ENCODE measurements at places on chromosomes 5 and 9.

DNA sequence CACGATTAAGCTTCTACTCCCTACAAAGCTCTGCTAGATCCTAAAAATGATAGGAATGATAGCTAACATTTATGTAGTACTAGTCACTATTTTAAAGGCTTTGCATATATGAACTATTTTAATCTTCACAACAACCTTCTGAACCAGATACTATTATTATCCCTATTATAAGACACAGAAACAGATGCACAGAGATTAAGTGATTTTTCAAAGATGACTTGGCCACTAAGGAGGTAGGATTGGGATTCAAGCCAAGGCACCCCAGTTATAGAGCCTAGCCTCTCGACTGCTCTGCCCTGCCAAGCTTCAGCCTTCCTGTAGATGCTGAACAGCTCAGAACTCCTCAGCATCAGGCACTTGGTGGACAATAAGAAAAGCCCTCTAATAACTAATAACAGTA, 200.9 kb upstream of the PTGER4 start:
- no peak for DNase-seq

DNA sequence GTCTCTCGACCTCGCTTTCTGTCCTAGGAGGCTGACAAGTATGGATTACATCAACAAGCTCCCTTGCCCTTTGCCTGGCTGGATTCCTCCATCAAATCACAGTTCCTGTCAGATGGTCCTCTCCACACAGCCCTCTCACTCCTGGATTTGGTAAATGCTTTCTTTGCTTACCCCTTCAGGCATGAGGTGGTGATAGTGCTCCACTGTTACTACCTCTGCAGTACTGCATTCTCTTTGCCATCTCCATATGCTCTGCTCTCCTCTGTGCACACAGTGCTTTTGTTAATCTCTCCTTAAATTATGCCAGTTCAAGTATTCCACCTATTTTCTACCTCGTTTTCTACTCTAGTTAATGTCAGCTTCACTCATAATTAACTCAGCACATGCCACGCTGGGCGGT, 279.2 kb downstream of the DMAC1 start:
- DNase-seq = no peak

- no peak for DNase-seq
These were observed 5.6 kb upstream of the FUT7 start for GRCh38 chr9:137037483-137037882.

DNA sequence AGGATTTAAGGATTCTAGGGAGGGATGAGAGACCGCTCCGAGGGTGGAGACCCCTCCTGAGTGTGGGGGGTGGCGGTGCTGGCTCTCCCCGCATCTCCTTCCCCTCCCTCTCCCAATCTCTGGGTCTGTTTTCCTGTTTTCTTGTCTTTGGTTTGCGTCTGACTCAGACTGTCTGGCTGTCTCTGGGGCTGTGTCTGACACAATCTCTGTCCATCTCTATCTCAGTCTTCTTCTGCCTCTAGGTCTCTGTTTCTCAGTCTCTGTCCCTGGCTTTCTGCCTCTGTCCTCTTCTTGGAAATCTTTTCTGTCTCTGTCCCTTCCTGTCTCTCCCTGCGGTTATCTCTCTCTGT, 196 bp upstream of the GRM6 start:
- DNase-seq = no peak

DNA sequence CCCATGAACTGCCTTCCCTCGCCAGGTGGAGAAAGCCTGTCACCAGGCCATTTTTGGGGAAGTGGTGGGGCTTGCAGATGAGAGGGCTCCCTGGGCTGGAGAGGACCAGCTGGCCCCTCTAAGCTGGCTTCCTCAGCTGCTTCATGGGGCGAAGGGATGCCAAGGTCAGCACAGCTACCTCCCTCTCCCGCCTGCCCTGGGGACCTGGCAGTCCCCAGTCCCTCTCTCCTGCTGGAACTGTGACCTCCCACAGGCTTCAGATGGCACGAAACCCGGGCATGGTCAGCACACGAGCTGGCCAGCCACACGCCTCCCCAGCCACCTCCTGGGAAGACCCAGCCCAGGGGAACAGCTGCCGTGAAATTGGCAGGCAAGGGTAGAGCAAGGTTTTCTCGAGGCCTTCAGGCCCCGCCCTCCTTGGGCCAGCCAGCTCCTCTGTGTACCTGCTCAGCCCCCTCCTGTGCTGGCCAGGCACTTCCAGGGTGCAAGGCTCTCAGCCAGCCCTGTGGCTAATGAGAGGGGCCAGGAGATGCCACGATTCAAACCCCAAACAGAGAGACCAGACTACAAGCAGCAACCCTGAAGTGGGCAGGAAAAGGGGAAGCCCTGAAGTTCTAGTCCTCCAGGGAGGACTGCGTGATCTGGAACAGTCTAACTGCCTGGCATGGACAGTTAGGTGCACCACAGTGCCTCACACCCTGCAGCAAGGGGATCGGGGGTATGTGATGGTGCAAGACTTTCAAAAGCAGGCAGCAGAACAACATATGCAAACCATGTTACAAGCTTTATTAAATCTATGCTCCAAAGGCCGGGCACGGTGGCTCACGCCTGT, 12.9 kb downstream of the PLPP7 start:
- no peak for DNase-seq

DNA sequence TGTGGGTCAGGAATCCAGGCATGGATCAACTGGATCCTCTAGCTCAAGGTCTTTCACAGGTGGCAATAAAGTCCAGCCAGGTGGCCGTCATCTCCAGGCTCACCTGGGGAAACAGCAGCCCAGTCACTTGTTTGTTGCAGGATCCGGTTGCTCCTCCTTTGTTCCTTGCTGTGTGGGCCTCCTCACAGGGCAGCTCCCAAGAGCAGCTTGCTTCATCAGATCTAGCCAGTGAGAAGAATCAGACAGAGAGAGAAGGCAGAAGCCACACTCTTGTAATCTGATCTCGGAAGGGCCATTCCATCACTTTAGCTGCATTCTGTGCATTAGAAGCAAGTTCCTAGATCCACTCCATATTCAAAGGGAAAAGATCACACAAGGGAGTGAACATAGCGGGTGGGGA, 3.2 kb upstream of the HSD17B3 start:
- no peak for DNase-seq

DNA sequence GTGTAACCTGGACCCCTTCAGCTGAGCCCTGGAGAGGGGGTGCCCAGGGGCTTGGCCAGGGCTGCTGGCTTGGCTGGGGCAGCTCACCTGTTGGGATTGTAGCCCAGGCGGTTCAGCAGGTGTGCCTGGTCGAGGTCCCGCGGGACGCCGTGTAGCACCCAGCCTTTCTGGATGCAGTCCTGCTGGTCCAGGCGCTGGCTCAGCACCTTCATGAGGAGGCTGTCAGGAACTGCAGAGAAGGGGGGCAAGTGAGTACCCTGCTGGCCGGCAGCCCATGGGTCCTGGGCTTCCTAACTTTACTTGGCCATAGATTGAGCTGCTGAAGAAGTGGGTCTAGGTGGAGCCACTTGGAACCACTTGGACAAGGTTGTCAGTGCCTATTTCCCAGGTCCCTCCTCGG, 85.5 kb downstream of the AK8 start:
- DNase-seq = no peak

- DNase-seq = no peak
These were observed 45.2 kb upstream of the FCN2 start for GRCh38 chr9:134835448-134835847.

DNA sequence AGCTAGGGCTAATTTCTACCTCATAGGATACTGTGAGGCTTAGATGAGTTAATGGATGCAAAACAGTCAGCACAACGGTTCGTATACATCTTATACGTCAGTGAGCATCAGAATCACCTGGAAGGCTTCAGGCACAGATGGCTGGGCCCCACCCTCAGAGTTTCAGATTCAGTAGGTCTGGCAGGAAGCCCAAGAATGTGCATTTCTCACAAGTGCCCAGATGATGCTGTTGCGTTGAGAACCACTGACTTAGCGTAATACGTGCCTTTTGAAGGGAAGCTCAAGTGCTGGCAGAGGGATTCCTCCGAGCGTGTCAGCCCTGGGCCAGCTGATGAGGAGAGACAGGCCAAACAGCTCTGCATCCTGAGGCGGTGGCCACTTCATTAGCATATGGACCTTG, 117.1 kb upstream of the WWC1 start:
- DNase-seq = no peak

- DNase-seq = no peak
These were observed 555.2 kb upstream of the GRAMD2B start for GRCh38 chr5:125868036-125868435.

DNA sequence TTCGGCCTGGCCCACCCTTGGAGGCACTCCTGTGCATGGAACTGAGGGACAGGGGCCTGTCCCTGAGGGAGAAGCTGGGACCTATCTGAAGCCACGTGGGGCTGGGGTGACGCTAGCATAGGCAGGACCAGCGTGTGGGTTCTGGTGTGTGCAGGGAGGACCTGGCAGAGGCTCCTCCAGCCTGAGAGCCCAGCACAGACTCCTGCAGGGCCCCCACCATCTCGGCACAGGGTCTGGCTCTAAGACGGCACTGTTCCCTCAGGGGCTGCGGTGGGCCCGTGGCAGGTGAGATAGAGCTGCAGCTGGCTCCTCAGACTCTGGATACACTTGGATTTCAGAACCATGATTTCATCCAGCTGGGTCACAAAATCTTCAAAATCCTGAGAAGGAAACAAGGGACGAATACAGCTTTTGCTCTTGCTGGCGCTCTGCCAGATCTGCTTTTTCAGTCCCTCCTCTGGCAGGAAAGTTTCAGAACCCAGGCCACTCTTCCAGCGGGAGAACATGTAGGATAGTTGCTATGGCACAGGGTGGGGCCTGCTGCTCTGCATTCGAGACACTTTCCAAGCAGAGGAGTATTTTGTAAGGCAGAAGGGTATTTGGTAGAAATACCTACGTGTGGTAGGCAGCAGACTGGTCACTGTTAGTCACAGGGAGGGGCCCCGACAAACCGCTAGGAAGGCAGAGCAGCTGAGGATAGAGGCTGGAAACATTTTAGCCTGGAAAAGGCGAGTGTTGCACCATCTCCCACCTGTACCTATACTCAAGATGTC, 74.7 kb downstream of the KIF24 start:
- DNase-seq = no peak

DNA sequence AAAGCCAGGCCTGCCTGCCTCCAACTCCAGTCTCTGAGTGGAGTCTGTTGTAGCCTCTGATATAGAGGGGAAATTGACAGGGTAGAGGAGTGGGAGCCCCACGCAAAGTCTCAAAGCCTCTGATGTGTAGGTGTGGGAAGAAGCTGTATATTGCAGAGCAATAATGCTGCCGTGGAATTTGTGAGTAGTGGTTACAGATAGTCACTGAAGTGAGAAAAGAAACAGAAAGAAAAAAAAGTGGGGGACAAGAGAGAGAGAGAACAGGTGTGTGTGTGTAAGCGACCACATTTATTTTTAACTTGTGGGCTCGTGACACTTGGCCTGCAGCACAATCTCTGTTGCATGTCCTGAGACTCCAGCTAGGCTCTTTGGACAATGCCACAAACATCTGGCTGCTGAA, 227.8 kb downstream of the NSG2 start:
- no peak for DNase-seq

- no peak for DNase-seq
These were observed 70.7 kb downstream of the NTNG2 start for GRCh38 chr9:132232522-132232921.

GRCh38 chr9:136886610-136887597, 588 bp downstream of the TRAF2 start:
- no peak for DNase-seq

All from activated naive CD8-positive, alpha-beta T cell treated with anti-CD3 and anti-CD28 coated beads, Interleukin-2, amount 50 U/mL, for 16 hours (primary cell).